A172 (cell line): ENCODE measurements at places on chromosomes 1 and 21.

GRCh38 chr1:209721323-209721722 is 16.7 kb downstream of the HSD11B1 start:
- DNase-seq = no peak

- DNase-seq = no peak
These were observed 10.1 kb downstream of the ZBTB8B start for GRCh38 chr1:32474954-32475353.

GRCh38 chr1:166169182-166169581 is 2.4 kb upstream of the FAM78B start:
- no peak for DNase-seq

DNA sequence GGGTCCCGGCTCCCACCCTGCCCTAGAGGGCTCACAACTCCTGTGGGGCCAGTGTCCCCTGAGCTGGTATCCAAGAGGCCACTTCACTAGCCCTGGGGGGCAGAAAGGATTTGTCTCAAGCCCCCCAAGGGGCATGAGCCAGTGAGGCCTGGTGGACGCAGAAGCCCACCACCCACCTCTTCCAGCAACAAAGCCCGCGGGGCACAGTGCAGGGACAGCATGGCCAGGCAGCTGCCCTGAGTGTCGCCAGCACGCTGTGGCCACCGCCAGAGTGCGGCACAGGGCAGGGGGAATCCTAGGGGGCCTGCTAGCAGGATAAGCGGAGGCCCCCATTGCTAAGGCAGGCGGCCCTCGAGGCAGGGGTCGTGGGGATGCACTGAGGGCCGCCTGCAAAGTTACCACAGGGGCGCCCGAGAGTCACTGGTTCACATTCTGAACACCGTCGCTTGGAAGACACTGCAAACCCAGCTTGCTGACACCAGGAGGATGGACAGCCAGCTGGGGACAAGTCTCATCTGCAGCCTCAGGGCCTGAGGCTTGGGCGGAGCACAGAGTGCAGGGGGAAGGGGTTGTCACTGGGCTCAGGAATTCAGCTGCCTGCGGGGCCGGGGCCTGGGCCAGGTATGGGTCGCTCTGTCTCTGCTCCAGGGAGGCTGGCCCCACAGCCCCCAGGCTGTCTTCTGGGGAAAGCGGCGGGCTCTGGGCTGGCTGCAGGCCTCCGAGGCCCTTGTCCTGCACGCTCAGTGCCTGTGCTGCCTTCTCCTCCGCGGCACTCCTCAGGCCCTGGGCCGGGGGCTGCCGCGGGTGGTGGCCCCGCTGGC is 26.8 kb downstream of the SLC19A1 start:
- no peak for DNase-seq

DNA sequence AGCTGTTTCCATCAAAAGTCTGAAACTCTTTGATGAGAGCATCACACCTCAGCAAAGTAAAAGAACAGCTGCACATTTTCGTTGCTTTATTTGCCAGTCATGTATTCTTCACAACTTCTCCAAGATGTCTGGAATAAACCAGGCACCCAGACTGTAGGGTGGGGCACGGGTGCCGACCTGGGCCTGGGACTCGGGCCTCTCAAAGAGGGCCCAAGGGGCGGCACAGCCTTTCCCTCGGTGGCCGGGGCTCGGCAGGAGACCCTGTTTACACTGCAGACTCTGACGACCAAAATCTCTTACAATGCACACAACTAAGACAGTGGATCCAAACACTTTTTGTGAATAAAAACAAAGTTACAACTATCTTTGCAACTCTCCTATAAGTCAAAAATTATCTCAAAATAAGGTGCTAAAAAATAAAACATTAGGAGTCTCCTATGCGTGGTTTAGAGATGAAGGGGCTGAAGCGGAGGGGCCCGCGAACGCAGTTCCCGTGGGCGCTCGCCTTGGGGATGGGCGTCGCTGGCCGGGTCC is 696 bp downstream of the LSS start:
- no peak for DNase-seq

- no peak for DNase-seq
These were observed 15.2 kb downstream of the EPHX1 start for GRCh38 chr1:225825078-225825477.

GRCh38 chr1:2865571-2866421 is 64.3 kb upstream of the TTC34 start:
- DNase-seq = no peak

DNA sequence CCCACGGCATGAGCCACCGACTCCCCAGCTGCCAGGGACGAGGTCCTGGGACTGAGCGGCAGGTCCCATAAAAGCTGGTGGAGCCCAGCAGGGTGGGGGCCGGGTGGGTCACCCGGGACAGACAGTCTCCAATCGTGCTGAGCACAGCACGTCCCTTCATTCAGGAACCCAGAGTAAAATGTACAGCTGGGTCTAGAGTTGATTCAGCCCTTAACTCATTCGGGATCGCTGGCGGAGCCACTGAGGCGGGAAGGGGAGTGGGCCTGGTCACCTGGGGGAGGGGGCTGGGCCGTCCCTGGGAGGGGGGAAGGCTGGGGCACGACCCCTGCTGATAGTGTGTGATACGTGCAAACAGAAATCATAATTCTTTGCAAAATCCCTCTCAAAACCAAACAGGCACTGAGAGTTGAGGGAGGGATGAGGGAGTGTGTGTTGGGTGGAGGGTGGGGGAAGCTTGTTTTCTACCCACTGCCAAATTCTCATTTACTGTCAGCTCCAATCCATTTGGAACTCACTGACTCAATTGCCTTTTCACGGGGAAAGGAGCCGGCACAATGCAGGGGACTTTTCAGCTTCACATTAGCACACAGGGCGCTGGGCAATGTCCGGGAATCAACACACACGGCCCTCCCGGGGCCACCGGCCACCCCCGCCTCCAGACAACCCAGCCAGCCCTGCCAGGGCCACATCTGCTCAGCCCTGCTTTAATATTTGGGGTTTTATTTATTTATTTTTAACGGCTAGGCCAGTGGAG is 13.8 kb downstream of the CASZ1 start:
- DNase-seq = no peak

DNA sequence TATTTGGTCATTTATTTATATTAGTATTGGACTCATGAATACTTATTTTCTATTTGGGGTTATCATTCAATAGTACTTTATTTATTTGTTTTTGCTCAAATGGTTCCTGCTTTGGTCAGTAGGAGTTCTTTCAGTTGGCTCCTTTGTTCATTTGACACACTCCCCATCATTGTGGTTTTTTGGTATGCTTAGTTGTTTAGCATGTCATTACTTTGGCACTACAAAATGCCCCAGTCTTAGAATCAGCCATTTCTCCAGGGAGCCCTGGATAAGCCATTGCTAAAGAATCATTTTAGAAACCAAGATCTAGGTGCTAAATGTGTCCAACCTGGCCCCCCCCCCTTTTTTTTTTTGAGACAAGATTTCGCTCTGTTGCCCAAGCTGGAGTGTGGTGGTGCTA is 61.7 kb upstream of the MRPS6 start:
- DNase-seq = no peak

DNA sequence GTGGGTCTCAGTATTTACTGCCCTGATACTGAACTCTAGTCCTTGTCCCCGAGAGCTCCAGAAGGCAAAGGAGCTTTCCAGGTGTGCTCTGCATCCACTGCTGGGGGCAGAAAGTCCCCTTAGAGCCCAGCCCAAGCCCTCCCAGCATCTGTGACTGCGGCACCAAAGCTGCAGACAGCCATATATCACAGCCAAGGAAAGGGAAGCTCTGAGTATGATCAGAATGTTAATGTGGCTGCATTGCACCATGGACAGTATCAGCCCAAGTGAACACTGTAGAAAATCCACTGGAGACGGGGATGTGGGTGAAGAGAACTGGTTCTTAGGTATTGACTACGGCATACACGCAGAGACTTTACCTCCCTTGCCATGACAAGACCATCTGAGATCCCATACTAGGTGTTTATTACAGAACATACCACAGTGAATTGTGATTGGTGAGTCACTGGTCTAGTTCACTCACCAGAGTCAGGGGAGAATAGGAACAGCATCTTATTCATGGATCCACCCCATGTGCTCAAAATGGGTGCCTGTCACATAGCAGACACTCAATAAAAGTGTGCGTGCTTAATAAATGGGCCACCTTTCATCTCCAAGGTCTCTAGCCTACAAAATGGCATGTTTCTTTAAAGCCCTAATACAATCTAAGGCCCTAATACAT is 170.3 kb downstream of the HHIPL2 start:
- DNase-seq = no peak

- DNase-seq = no peak
These were observed 12.1 kb downstream of the OSBPL9 start for GRCh38 chr1:51628715-51629590.

GRCh38 chr1:239997515-239998311 is 94.0 kb upstream of the FMN2 start:
- DNase-seq = no peak

DNA sequence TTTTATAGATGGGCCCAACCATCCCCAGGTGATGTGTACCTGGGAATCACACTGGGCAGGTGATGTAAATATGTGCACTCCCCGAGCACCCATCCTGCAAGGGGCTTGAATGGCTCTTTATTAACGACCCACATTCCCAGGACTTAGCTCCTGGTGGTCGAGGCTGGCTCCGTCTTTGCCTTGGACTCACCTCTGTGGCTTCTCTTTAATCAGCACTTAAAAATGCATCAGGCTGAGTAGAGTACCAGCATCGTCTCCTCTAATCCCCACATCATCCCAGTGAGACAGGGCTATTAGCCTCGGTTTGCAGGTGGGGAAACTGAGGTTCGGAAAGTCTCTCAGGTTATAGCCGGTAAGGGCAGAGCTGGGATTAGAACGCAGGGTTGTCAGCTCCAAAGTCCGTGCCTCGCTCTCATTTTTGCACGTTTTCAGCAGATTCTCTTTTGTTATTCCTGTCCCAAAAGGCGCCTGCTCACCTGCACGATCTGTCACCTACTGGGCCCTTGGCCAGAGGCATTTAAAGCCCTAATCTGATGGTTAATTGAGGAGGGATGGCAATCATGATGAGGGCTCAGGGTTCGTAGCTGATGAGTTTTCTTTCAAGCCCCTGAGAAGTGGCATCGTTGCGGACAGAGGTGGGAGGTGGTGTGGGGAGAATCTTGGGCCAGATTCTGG is 29.4 kb downstream of the SPSB1 start:
- DNase-seq = no peak

GRCh38 chr1:186841599-186841998 is 12.8 kb downstream of the PLA2G4A start:
- no peak for DNase-seq

- DNase-seq = no peak
These were observed 3.8 kb downstream of the AGO1 start for GRCh38 chr1:35886577-35887431.

GRCh38 chr1:15627343-15627988 is 10.2 kb downstream of the DDI2 start:
- no peak for DNase-seq

GRCh38 chr1:25805863-25806225 is 5.9 kb downstream of the SELENON start:
- DNase-seq = no peak
